ENCODE measurements at places on chromosomes 4 and X.

- DNase-seq, result no peak
Measured at GRCh38 chr4:182724414-182724813, 192.8 kb downstream of the DCTD start.

GRCh38 chr4:1026115-1026514 lies 14.7 kb downstream of the FGFRL1 start:
- DNase-seq, result peak; percentile 52

- no peak for DNase-seq
Measured at GRCh38 chrX:2614911-2615310, 76.2 kb upstream of the CD99 start.

DNA sequence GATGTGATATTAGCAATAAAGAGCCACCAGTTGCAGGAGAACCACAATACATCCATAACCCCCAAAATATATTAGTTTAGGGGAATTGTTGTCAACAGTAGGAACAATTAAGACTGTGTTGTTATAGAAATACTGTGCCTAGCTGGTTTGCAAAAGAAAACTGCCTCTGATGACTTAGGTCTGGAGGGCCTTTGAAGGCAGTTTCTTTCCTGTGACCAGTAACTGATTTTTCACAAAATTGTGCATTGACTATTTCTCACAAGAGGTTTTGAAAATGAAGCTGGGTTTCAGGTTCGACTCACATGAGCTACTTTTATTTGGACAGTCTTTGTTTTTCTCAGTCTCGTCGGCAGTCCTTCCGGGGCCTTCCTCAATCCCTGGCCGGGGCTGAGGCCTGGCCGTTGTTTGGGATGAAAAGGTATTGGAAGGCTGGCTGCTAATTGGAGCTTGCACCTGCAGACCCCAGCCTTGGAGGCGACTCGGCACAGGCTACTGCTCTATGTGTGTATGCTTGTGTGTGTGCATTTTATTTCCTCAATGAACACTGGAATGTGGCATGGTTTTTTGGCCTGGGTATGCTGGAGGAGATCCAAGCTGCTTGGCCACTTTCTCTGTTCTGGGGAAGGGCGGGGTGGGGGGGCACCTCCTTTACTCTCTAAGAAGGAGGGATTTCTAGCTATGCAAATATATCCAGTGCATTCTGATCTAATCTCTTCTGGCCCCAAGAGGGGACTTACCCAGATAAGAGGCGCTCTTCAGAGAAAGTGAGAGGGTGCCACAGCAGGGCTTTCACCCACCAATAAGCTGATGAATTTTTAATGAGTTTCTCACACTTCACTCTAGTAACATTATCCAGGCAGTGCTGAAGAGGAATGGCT lies 49.5 kb upstream of the LNX1 start:
- DNase-seq, result no peak

DNA sequence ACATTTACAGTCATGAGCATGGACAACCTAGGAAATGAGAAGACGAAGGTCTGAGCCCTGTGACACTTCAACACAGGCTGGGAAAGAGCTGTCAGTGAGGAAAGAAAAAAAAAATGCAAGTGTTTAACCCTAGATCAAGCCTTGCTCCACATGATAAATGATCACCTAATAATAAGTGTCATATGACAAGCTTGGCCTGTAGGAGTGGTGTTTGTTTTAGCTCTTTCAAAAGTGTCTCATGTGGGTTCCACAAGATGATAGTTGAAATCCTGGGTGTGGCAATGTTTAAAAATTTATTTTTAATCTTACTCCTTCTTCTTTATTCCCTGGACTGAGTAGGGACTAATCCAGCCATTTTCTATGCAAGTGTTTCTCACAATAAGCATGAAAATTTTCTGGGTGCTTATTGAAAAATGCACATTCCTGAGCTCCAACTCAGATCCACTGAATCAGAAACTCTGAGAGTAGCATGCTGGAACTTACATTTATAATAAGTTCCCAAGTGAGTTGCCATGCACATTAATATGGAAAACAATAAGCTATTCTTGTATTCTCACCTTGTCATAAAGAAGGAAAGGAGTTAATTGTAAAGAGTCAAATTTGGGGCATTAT lies 138.3 kb downstream of the AREG start:
- DNase-seq, result no peak

GRCh38 chr4:137740141-137740540 lies 207.8 kb upstream of the PCDH18 start:
- DNase-seq, result no peak

- DNase-seq, result no peak
Measured at GRCh38 chrX:151828439-151829080, 84.1 kb upstream of the MAGEA4 start.

DNA sequence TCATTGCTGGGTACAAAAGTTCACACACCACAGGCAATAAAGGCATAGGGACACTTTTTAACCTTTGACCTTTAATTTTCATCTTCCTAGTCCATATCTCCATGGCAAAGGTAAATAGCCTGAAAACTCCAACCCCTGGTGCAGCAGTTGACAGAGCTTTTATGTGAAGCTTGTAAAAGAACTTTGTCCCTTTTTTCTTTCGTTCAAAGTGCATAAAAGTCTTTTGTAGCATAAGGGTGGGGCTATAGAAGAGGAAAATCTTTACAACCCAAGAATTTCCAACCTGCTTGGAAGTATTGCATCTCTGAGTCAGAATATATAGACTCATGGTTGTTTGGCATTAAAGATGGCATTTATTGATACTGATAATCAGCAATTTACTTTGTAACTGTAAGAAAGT lies 20.4 kb downstream of the POF1B start:
- DNase-seq, result no peak

- no peak for DNase-seq
Measured at GRCh38 chrX:68947882-68948605, 119.2 kb downstream of the EFNB1 start.

- DNase-seq, result no peak
Measured at GRCh38 chr4:96379524-96379923, 539.6 kb downstream of the PDHA2 start.

DNA sequence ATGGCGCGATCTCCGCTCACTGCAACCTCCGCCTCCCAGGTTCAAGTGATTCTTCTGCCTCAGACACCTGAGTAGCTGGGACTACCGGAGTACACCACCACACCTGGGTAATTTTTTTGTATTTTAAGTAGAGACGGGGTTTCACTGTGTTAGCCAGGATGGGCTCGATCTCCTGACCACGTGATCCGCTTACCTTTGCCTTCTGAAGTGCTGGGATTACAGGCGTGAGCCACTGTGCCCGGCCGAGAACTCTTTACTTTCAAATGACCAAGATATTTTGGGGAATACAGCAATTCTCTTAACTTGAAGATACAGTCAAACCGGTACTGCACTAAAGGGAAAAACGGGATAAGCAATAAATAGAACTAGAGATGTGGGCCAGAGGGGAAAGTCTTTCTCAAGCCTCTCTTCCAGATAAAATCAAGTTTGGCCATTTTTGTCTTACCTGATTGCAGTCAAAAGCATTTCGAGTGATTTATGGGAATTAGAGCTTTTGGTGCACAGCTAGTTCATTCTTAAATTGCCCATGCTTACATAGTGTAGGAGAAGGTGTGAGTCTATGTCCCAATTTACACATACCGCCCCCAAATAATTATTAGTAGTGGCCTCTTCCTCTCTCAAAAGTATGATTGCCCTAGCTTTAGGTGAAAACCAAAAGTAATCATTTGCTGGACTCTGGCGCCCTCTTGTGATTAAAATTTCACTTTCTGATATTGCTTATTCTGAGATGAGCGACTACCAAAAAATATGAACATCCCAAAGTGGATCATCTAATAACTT lies 53.2 kb upstream of the ABCG2 start:
- DNase-seq, result peak; percentile 16

DNA sequence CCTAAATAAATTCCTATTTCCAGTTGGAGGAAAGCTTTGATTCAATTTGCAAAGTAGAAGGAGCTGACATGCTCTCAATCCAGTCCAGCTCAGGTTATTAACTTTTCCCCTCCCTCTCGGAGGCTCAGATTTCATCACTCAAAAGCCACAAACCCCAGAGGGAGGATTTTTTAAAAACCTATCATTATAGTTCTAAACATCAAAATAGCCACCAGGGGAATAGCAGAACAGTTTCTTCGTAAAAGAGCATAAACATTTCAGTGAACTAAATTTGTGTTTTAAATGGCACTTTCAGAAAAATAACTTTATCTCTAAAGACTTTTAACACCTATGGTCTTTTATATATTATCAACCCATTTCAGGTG lies 8.8 kb downstream of the GPRIN3 start:
- DNase-seq, result peak; percentile 39

DNA sequence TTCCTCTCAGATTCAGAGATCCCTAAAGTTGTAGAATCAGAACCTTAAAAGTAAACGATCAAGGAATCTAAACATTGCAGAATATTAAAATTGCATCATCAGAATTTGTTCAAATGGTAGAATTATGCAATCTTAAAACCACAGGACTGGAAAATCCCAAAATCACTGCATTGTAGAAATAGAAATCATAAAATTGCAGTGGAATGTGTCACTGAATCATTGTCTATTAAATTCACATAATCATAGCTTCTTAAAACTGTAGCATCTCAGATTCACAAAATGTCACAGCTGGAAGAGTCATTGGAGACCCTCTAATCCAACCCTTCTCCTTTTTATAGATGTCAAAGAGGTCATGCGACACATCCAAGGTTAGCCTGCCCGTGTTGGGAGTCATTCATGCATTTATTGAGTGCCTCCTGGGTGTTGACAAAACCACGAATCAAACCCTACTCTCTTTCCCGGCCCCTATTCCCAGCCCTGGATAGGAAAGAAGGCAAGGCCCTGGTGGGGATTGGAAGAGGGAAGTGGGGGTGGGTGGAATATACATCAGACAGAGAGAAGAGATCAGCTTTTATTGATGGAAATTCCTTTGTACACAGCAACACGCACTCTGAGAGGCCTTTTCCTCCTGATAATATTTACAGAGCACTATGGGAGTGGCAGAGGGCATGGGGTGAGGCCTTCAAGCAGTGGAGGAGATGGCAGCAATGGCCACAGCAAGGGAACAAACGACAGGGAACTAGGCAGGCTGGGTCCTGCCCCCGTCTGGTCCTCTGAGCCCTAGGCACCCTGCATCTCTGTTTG lies 15.4 kb downstream of the IQSEC2 start:
- no peak for DNase-seq

GRCh38 chrX:866441-866990 lies 235.9 kb downstream of the SHOX start:
- DNase-seq, result no peak
